GM04504 (cell line): ENCODE measurements at places on chromosomes 2 and 18.

GRCh38 chr2:9008951-9009664 lies 5.6 kb upstream of the MBOAT2 start:
- DNase-seq, result no peak

- no peak for DNase-seq
Observed at GRCh38 chr2:209189893-209190292, 234.0 kb upstream of the MAP2 start.

GRCh38 chr2:140589273-140589672 lies 1541.5 kb downstream of the LRP1B start:
- DNase-seq, result no peak

DNA sequence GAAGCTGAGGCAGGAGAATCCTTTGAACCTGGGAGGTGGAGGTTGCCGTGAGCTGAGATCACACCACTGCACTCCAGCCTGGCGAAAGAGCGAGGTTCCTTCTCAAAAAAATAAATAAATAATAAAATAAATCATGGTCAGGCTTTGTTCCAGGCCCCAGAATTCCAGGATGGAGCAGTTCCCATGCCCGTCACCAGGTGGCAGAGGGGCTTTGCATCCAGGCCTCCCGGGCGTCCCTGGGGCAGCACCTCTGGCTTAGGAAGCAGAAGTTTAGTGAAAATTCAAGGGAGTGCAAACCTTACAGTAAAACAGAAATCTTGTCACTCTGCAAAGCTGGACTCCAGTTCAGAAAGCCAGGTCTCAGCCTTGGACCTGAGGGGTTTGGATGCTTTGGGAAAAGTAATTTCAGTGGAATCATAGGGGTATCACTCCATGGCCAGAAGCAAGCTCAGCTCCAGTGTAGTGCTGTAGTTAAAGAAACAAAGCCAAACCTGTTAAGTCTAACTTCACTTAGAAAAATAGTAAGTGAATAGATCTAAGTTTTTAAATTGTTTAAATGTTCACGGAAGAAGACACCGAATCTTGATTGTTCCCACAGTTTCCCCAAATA lies 512.7 kb downstream of the CMPK2 start:
- no peak for DNase-seq

DNA sequence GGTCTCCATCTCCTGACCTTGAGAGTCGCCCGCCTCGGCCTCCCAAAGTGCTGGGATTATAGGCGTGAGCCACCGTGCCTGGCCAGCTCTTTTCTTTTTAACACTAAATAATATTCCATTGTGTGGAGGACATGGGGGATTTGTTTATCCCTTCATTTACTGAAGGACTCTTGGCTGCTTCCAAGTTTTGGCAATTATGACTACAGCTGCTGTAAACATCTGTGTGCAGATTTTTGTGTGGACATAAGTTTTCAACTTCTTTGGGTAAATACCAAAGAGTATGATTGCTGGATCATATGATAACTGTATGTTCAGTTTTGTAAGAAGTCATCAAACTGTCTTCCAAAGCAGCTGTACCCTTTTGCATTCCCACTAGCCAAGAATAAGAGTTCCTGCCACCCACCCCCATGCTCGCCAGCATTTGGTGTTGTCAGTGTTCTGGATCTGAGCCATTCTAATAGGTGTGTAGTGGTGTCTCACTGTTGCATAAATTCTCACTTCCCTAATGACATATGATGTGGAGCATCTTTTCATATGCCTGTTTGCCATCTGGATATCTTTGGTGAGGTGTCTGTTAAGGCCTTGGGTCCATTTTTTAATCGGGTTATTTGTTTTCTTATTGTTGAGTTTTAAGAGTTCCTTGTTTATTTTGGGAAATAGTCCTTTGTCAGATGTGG lies 52.2 kb downstream of the TNFRSF11A start:
- DNase-seq, result no peak

DNA sequence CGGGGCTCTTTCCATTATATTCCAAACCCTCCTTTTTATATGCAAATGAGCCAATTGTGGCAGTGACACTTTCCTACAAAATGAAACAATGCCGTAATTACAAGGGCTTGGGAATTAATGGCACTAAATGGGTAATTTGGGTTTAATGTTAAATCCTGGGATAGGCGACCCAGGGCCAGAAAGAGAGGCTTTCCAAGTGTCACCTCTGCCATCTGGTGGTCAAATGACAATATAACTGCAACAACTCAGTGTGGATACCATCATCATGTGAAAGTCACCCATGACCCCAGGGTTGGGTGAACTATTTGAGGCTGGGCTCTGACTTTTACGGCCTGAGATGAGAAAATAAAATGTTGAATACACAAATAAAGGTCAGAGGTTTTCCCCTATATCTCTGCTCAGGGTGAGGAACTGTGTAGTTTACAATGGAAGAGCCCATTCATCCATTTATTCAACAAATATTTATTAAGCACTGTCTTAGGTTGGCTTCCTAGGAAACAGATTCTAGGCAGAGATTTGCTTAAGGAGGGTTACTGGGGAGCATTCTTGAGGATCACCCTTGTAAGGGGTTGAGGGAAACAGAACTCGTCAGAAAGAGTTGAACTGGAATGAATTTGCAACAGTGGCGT lies 13.6 kb upstream of the THADA start:
- peak; percentile 18 for DNase-seq

GRCh38 chr18:26621161-26622026 lies 73.0 kb upstream of the KCTD1 start:
- DNase-seq, result peak; percentile 3

DNA sequence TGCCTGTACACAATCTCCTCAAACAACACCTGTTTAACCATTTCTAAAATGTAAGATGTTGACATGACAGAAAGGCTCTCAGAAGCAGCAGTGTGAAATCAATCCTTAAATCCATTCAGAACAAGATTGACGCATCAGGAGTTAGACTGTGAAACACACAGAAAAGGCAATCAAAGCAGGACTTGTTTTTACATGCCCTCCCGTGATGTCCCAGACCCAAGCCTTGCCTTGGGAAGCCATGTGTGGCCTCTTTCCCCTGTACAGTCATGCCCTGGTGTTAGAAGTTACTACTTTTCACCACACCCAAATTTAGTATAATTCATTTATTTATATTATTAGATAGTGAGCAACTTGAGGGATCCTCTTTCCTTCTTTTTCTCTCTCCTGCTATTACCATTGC lies 115.7 kb downstream of the NCKAP5 start:
- DNase-seq, result no peak

DNA sequence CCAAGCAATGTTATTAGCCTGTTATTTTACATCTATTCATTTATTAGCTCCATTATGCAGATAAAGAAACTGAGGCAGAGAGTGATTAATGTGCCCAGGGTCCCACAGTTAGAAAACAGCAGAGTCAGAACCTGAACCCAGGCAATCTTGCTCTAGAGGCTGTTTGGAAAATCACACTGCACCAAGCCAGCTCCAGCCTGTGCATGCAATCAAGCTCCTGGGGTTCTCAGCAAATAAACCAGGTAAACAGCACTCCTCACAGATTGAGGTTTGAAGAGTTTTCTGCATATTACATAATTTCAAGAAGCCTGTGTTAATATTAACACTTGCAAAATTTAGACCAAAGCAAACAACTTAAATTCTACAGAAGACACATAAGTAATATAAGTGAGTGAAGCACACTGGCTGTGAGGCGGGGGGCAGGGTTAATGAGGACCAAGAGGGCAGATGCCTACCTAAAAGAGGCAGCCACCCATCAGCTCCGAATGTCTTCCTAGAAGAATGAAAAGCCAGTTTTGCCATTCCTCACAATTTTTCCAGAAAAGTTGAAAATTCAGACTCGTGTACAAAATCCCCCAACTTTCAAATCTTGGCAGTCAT lies 35.4 kb downstream of the CACNB4 start:
- DNase-seq, result no peak

DNA sequence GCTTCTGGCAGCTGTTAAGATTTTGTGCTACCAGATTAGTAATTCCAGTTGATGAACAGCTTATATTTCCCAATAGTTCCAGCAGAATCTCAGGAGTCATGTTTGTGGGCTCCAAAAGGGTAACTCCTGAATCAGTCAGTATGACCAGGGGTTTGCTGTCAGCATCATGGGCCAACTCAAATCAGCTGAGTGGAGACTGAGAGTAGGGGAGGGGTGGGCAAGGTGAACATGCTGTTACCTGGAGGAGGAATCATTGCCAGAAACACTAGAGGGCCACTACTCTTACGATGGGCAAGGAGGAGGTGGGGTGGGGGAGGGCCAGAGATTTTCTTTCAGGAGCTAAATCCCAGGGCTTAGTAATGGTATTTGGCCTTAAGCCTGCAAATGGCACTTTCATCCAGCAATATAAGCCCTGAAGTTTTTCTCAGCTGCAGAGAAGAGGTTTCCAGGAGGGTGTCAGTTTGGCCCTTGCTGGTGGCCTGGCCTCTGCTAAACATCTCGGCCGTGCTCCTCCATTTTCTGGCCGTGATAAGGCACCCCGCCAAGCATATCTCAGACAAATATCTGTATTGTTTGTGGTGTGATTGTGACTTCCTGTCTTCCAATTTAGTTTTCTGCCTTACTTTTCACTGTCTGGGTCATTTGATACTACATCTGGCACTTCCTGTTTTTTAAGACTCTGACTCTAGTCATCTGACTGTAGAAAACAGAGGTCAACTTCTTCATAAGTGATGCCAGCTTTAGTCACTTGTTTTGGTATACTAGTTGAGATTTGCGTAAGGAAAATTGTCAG lies 120.5 kb upstream of the CXCR4 start:
- DNase-seq, result no peak

- peak; percentile 40 for DNase-seq
Observed at GRCh38 chr2:210169516-210170195, 1.6 kb downstream of the KANSL1L start.

DNA sequence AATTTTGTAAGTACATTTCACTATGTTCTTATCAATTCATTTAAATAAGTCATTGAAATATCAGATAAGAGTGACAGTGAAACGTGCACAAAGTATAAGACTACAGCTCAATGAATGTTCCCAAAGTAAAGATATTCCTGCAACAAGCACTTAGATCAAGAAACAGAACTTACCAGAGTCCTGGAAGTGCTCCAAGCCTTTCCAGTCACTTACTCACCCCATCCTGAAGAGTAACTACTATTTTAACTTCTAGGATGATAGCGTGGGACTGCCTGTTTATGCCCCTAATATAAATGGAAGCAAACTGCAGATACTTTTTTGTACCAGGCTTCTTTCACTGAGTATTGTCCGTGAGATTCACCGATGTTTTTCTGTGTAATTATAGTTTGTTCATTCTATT lies 768.9 kb downstream of the SLC4A3 start:
- DNase-seq, result no peak

- DNase-seq, result no peak
Observed at GRCh38 chr2:55869637-55870325, 53.8 kb downstream of the EFEMP1 start.

DNA sequence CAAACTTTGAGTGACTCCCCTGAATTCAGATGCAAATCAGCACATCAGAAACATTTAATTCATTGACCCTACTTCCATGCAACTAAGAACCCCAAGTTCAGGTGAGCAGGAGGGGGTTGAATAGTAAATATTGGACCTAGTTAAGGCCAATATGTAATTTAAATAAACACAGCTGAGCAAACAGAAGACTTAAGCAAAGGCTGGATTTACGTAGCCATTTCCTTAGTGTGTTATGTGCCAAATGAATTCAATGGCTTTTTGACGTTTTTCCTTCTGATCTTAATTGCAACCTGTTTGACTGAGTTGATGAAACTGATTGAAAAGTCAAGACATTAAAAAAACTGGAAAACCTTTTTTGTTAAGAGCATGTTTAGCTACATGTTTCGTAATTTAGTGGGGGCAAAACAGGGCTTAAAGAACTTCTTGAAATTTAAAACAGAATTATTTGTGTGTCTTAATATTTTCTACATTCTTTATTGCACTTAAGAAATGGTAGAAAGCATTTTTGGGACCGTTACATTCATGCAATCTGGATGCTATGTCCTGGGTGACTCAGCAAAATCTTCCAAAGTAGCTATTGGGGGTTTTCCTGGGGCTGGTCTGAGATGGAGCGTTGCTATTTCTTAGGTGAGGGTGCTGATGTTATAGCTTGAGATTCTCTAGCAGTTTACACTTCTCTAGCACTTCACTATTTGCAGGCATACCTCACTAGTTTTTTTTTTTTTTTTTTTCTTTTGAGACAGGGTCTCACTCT lies 25.5 kb upstream of the KCNE4 start:
- DNase-seq, result no peak

DNA sequence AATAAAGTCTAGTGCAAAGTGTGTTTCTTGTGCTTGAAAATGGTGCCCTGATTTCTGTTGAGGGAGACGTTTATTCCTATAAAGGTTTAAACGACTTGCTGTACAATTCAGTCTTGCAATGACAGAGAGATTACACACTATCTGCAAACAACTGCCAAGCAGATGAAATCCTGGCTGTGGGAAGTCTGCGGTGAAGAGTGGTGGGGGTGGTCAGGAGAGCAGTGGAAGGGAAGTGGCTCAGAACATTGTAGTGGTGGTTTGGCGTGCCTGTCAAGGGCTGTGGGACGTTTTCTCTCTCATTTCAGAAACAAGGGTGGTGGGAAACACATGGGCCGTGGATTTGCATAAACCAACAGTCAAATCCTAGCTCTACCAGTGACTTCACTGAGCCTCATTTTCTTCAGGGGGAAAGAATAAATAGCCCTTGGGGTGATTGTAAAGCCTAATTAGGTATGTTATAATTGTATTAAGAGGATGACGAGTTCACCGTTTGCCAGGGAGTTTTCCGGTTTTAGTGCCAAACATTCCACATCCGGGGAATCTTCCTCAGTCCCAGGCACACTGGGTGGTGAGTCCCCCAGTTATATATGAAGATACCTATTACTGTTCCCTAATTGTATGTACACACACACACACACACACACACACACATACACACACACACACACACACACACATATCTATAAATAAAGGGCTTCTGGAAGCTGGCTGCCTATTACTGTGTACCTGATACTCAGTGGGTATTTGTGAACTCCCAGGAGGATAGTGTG lies 115.0 kb downstream of the SPTBN1 start:
- DNase-seq, result peak; percentile 71

DNA sequence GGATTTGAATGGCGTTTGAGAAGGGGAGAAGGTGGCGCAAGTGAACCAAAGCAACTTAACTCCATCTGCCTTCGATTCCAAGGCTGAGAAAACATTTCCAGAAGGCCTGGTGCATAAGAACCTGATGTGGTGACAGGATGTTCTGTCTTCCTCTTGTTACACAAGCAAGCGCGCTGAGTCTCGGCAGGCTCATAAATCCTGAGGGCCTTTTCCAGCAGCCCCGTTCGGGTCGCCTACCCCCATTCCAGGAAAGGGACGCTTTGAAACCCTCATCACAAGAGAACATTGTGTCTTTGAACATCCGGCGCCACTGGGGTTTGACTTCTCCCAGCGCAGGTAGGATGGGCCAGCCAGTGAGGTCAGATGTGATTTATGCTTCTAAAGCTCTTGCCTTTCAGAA lies 403.5 kb downstream of the SETBP1 start:
- DNase-seq, result no peak

- DNase-seq, result no peak
Observed at GRCh38 chr2:130370490-130370889, 14.6 kb downstream of the PTPN18 start.

DNA sequence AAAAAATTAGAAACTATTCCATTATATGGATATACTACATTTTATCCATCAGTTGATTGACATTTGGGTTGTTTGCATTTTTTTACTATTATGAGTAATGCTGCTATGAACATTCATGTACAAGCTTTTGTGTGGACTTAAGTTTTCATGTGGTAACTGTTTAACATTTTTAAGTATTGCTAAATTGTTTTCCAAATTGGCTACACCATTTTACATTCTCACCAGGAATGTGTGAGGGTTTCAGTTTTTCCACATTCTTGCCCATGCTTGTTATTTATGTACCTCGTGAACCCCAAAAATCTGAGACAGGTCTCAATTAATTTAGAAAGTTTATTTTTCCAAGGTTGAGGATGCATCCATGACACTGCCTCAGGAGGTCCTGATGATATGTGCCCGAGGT lies 3.1 kb upstream of the TXNL4A start:
- DNase-seq, result no peak

GRCh38 chr2:150204451-150204850 lies 283.0 kb downstream of the RND3 start:
- DNase-seq, result peak; percentile 60
